Suprapubic skin (tissue), 4 donors: ENCODE measurements at places on chromosomes 11 and 22.

GRCh38 chr11:63023222-63023814, 7.7 kb upstream of the SLC22A8 start:
- DNase-seq = no peak

- DNase-seq = no peak
Observed at GRCh38 chr11:19344661-19345518, 104.1 kb upstream of the E2F8 start.

GRCh38 chr22:29615705-29616327, 12.4 kb downstream of the NF2 start:
- DNase-seq = no peak

DNA sequence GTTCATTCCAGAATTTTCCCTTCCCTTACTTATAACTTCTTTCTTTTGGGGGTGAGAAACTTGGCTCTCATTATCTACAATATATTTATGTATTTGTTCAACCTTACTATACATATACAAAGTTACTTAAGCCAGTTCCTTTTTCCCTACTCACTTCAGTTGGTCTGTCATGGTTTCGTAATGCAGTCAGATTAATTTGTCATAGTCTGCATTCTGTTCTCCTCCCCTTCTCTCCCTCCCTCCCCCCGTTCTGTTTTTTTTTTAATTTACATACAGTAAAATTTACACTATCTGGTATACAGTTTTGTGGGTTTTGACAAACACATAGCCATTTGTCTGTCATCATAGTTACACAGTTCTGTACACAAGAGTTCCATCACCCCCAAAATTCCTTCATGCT, 71.8 kb upstream of the ADORA2A start:
- no peak for DNase-seq

DNA sequence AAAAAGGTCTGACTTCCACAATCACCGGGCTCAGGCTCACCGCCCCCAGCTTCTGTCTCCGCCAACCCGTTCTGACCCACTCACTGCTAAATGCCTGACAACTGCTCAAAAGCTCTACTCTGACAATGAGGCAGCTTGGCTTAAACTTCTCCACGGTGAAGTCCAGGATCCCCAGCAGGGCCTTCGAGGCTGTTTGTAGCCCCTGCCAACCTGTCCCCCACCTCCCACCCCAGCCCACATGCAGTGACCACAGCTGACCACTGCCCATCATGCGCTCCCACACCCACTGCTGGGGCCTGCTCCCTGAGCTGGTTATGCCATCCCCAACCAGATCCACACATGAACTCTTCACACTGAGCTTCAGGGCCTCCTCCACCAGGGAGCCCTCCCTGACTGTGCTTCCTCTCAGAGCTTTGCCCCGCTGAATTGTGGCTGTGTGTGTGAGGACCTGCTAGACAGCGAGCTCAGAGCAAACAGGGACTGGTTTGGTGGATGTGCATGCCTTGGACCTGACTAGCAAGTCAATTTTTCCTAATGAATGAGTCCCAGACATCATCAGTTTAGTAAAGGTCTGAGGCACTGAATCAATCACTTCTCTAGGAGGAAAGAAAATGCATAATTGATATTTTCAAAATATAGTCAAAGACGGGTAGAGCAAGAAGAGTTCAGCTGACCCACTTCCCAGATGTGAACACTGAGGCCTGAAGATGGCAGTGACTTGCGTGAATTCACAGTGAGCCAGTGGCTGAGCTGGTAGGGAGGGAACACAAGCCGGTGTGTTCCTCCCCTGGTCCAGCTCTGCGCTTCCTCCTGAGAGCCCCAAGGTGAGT, 7.7 kb downstream of the LRRC32 start:
- peak; percentile 40 for DNase-seq

GRCh38 chr11:71333473-71333872, 81.1 kb upstream of the SHANK2 start:
- peak; percentile 45 for DNase-seq

GRCh38 chr11:57467508-57468157, 7.3 kb downstream of the RTN4RL2 start:
- DNase-seq = no peak

DNA sequence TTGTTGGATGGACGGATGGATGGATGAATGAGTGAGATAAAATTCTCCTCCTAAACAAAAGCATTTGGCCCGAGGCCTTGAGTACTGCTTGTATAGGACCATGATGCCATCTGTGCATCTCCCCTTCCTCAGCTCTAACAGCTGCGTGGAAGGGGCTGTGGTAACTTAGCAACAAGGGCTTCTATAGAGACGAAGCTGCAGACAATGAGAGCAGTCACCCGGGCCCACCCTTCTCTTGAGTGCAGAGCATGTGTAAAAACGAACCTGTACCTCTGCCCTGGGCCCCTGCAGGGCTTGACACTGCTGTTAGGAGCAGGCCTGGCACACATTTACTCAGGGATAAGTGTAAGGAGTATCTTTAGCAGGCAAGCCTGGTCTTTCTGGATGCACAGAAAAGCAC, 391.5 kb downstream of the CADM1 start:
- DNase-seq = no peak

- no peak for DNase-seq
Observed at GRCh38 chr11:31801298-31801702, 9.8 kb downstream of the PAX6 start.

DNA sequence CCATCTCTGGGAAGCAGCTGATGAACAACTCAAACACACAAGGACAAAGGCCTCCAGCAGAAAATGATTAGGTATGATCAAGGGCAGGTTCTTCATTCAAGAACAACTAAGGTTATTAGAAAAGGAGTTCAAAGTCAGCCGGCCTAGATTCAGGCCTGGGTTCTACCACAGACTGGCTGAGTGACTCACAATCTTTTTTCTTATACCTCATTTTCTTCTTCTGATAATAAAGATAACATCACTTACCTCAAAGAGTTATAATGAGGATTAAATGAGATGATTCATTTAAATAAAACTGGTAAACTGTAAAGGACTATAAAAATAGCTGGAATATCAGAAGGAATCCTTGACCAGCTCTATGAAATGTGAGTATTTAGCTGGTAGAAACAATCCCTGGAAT, 49.3 kb upstream of the PPP2R1B start:
- no peak for DNase-seq

- no peak for DNase-seq
Observed at GRCh38 chr11:74397501-74398243, 561 bp downstream of the PGM2L1 start.

- DNase-seq = no peak
Observed at GRCh38 chr11:19243143-19243542, 2.4 kb upstream of the E2F8 start.

- DNase-seq = no peak
Observed at GRCh38 chr11:122617926-122618325, 37.6 kb upstream of the UBASH3B start.

DNA sequence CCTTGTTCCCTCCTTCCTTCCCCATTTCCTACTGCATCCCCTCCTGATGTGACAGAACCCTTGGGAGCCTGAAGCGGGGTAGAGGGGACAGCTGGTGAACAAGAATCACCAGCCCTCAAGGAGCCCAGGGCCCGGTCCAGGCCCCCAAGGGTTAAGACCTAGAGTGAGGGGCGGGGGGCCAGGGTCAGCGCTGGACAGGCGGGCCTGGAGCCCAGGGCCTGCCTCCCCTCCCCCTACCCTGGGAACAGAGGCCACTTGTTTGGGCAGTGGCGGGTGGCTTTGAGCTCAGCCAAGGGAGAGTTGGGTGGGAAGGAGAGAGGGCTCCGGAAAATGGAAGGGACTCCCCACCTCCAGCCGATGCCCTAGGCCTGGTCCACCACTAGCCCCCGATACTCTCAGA, 2.1 kb downstream of the ARAP1 start:
- DNase-seq = no peak

GRCh38 chr11:789943-790342, at the start of gene CEND1:
CEND1 (minus strand) TSS chr11:790090; CDS start chr11:788576, 1,514 bp downstream.
- no peak for DNase-seq

GRCh38 chr11:123608371-123608770, 46.1 kb downstream of the SCN3B start:
- no peak for DNase-seq

DNA sequence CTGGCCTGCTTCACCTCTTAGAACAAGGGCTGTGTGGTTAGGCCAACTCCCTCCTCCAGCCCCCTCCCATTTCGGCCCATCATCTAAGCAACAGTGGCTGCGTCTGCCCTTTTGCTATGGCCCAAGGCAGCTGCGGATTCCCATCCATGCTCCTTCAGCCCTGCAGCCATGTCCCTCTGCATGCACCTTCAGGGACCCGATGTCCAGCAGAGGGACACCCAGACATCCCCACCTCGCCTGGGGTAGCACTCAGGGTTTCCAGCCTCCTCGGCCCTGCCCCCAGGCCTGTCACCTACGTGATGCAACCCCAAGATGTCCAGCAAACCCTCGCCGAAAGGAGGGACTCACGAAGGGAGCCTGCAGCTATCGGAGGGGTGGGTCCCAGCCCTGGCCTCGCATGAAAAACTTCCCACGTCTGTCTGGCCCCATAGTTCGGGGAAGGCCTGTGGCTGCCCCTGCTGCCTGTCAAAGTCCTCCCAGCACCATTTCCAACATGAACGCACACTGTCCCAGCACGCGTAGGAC, 194.4 kb downstream of the CTTN start:
- DNase-seq = no peak

DNA sequence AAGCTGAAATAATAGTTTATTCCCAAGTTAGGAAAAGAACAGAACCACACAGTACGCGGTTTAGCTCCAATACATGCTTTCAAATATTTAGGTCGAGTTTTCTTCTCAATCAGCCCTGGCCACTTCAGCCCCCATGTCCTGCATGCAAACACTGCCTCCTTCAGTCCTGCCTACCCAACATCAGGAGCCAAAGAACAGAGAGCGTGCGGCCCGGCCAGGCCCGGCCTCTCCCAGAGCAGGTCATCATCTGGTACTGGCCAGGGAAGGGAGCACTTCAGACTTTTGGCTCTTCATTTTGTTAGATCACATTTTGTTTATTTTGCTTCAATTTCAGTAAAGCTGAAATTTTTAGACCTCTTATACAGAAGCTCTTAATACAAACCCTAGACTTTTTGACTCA, 6.7 kb downstream of the BRD1 start:
- no peak for DNase-seq

- DNase-seq = no peak
Observed at GRCh38 chr11:72776844-72777754, 16.7 kb downstream of the STARD10 start.
